RKO (cell line): ENCODE measurements at places on chromosomes 3 and 15.

DNA sequence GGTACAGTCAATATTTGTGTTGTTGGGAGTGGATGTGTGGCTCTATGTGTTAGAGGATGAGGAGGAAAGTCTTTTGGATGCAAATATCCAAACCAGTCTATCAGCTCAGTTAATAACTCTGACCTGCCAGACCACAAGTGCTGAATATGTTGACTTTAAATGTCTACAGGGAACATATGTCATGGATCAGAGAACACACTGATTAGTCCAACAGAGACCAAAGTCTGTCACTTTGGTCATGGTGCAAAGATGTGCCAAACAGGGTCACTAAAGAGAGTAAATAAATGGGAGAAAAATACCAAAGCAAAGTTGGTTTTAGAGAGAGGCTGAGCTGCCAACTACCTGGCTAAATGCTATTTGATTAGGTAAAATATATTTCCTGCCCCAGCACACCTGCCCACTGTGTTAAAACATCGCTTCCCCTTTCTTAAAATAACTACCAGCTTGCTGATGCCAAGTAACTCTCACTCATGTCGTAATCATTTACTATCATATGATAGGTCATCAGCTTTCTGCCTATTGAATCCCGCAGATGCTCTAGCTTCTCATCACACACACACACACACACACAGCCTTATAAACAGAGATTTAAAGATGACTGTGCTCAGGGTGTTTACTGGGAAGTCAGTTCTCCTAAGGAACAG lies 173.3 kb downstream of the PDZRN3 start:
- no peak for DNase-seq

DNA sequence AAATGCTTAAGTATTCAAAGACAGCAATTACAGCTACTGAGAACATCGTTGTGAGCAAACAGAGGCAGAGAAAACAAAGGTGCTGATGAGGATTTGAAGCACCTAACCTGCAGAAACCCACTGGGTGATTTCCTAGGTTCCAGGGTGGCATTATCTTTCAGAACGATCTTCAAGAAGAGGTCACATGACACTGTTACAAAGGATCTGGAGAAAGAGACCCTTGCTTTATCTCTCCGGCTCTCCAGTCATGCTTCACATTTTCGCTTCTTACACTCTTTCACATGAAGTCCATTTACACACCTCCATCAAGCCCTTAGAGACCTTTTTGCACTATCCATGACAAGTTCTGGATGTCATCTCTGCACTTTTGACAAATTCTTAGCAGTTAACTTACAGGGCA lies 70.8 kb downstream of the GOLGA8B start:
- DNase-seq = no peak

GRCh38 chr3:47577583-47578118 lies 1.0 kb downstream of the CSPG5 start:
- DNase-seq = no peak

DNA sequence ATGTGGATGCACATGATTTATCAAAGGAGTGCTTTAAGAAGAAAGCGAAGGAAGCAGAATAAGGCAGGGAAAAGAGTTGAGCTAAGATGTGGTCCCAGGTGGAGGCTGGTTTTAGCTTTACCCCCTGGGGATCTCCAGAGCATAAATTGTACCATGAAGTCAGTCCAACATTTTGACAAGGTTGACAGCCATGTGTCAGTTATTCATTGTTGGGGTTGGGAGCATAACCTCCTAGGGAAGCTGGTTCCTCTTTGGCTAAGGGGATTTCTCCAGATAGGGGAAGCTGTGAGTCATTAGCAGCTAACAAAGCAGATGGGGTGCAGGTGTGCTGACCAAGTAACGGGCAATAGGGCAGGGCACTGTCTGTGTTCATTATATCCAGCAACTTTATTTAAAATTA lies 123.7 kb upstream of the IGSF10 start:
- DNase-seq = peak; percentile 1

DNA sequence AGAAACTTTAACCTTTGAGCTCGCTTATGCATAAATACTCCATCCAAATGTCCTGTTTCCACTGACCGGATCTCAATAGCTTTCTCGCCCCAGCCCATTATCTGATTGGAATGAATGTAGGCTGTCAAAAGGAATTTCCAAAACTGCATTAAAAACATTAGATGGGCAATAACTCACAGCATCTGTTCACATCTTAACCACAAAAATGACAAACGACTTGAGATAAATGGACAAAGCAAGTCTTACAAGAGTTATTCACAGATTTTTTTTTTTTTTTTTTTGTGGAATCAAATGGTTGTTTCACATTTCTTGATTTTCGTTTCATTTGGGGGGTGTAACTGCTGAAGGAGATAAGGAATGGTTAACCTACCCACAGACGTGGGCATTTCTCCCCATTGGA lies 39.7 kb upstream of the SLC2A2 start:
- no peak for DNase-seq

- DNase-seq = no peak
These were observed 120.5 kb downstream of the XXYLT1 start for GRCh38 chr3:195150181-195151118.
